ENCODE measurements at places on chromosomes 2 and 18.

DNA sequence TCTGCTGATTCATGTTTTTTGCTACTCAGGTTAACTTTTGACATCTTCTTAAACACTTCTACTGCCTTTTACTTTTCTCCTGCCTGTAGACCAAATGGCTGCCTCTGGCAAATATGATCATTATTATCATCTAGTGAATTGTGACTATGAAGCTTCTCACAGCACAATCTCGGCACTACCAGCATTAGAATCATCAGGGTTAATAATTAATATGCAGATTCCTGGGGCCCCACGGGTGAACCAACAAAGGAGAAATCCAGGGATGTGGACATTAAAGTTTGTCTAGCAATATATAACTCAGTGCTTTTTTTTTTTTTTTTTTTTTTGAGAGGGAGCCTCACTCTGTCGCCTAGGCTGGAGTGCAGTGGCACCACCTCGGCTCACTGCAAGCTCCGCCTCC is 136.1 kb downstream of the SPOPL start:
- no peak for DNase-seq

DNA sequence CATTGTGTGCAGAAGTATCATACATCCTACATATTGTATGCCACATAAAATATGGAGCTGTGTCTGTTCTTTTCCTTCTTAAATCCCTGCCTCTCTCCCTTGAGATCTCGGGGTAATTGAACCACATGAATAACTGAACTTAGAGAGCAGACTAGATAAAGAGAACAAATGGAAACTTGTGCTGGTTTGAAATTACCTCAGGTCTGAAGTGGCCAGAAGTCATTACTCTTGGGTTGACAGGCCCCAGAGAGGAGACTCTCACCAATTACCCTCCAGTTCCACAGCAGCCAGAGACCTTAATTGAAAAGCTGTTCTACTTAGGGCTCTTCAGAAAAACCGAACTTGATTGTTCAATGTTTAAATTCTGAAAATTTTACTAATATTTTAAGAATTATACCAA is 5.0 kb upstream of the ADAM17 start:
- no peak for DNase-seq

DNA sequence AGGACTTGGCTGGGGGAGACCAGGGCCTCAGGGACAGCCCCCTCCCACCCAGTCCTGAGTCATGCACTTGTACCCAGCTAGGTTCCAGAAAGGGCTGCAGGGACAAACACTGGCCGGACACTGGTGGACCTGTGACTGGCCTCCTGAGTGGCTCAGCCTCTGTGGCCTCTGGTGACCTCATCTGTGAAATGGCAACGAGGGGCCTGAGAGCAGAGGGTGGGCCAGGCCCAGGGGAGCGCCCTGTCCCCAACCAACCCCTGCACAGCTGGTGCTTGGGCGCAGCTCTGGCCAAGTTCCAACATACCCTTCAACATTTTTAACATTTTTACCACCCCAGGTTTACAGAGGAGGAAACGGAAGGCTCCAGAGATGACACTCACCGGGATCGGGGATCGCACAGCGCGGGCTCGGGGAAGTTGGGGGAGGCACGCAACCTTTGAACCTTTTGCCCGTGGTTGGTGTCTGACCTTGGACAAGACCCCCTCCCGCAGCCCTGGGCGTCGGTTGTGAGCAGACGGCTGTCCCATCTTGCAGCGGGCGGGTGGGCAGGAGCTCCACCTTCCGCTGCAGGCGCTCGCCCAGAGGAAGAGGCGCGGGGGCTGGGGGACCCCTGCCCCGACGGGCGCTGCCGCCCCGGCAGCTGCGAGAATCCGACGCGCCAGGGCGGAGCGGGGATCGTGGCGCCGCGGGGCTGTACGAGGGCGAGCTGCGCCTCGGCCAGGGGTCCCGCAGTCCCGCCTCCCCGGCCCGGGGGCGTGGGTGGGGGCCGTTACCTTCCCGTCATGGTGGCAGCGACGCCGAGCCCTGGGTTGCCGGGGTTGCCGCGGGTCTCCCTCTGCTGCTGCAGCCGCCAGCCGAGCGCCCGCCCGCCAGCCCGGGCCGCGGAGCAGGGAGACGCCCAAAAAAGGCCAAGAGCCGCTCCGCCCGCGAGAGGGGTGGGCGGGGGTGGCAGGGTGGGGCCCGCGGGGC is 805 bp downstream of the LIMS2 start:
- no peak for DNase-seq

DNA sequence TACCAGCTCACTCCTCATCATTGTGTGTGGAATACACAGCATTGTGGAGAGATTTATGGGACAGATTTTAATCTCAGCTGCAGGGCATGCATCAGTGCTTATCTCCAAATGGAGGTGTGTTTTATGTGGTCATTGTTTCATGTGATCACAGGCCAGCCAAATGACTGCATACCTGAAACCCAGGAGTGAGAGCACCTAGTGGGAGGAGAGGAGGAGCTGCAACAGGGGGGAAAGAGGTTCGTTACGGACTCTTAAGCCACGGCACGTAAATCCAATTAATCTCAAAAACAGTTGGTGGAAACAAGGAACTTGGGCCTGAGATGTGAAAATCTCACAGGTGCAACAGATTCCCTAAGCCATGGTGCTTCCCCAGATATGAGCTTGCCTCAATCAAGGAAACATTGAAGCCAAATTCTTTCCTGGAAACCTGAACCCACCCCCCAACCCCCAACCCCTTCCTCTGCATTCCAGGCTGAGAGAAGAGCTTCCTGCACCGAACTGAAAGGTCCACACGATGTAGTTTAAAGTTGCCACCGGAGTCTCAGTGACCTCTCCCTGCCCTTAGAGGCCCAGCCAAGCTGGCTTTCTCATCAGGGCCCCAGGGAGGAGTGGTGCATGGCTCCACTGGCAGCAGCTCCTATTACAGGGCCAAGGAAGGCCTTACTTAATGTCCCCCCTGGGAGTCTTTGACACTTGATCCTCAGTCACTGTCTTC is 167.4 kb downstream of the C1D start:
- no peak for DNase-seq

- no peak for DNase-seq
These were observed 50.8 kb upstream of the TMEM87B start for GRCh38 chr2:112004253-112004645.

DNA sequence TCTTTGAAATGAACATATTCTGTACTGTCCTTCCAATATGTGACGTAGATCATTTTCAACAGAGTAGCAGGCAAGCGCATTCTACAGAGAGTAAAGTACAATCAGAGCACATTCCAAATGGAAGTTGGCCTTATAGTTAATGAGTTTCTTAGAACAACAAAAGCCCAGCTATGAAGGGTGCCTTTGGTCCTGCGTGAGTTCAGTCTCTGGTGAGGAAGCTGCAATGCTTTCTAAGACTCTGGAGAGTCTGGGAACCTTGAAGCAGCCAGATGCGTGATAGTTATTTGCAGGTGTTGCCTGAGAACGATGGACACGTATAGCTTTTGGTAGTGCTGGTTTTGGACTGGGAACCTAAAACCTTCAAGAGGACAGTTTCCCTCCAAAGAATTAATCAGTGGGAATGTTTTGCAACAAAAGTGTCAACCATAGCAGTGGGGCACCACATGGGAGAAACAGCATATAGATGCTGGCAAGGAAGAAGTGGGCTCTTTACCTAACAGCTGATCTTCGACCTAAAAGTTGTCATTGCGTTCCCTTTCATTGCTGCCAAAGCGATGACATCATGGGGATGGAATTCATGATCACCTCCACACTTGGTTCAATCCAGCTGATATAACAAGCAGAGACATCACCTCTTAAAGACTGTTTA is 9.3 kb upstream of the SNORC start:
- DNase-seq, result no peak

DNA sequence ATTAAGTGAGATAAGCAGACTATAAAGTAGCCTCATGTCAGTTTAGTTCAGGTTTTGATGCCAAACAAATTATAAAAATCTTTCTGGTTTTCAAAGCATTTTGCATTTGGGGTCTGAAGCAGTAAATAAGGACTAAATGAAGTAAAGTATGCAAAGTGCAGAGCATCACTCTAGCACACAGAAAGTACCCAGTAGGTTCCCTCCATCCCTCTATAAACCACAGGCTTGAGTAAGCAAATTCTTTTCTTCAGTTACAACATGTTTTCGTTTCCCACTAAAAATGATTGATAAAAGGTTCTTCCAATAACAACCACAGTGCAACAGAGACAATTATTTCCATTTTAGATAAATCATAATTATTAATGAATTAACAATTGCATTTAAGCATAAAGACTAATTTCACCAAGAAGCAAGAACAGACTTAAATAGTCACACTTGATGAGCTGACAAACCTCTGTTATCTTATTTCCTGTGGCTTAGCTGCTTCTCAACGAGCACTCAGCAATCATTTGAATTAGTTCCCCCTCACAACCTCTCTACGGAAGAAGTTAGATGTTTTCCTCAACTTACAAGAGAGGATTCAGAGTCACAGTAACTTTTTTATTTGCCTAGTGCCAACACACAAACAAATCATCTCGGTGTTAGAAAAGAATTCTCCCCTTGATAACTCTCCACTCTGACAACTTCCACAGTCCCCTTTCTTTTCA is 249.8 kb downstream of the NBAS start:
- no peak for DNase-seq

DNA sequence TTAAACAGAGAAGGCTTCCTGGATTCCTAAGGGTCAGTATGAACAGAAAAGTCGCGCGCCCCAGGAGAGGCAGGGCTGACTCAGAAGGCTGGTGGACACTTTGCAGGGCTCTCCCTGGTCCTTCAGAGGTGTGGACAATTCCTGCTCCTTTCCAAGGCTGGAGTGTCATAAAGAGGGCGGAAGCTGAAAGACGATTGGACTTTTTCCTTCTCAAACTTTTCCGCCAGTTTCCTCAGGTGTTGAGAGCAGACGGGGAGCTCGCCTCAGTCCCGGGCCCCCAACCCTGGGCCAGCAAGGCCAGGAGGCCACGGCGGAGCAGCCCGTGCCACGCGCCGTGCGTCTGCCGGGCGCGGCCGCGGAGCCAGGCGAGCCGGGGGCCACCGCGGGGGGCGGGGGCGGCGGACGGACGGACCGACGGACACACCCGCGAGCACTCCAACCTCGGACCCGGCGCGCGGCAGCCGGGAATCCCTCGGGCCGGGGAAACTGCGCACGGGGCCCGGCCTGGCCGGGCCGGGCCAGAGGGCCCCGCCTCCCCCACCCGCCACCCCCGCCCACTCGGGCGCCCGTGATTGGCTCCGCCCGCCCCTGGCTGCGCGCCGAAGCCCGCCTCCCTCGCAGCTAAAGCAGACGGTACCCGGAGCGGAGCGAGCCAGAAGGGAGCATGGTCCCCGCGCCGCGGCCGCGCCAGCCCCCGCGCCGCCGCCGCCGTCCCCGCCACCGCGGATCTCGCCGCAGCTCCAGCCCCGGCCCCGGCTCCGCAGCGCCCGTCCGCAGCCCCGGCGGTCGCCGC is at the start of gene KLHL29:
Gene KLHL29 (plus strand): TSS at position 629 of the 793 bp plus-strand sequence. CDS start 177,018 bp downstream, outside the sequence.
- peak; percentile 78 for DNase-seq

GRCh38 chr2:48534781-48535180 is 4.8 kb downstream of the STON1 start:
- DNase-seq, result no peak

DNA sequence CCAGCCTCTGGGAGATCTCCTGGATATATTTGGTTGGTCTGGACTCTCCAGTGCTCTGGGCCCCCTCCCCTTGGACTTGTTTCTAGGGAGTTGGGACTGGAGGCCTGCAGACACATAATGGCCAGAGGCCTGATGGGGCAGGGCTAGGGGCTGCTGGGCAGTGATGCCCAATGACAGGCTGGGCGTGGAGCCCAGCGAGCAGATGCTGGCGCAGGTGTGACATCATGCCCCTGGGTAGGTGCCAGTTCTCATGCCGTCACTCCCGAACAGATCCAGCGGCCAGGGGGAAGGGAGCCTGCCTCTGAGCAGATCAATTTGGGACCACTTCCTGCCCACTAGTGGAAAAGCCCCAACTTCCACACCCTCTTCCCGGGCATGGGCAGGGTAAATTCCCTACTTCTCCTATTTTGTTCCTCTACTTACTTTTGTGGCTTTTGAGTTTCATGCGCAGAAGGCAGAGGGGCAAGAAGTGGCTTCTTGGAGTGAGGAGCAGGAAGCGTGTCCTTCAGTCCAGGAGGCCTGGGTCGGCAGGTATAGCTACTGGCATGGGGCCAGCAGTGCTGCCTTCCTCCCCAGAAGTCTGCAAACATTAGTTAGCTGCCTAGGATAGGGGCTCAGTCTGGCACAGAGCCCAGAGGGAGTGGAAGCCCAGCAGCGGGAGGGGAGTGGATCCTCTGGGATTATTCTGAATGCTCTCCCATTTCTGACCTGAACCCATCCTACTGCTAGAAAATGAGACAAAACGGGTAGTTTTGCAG is 6.1 kb downstream of the MPV17 start:
- no peak for DNase-seq

DNA sequence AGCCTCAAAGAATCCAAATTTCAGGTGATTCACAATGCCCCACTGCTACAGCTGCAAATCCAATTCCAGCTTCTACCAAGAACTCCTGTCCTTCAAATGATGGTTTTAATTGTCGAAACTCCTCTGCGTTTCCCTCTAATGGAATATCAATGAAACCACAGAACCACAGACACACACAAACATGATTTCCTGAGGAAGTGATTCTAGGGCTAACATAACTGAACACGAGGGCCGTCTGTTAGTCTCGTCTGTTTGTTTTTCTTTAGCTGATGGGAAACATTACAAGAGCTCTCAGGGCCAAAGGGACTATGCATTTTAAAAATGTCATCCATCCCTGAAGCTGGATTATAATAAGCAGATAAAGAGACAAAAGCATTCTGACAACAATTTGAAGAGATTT is 59.4 kb downstream of the RNF152 start:
- no peak for DNase-seq

DNA sequence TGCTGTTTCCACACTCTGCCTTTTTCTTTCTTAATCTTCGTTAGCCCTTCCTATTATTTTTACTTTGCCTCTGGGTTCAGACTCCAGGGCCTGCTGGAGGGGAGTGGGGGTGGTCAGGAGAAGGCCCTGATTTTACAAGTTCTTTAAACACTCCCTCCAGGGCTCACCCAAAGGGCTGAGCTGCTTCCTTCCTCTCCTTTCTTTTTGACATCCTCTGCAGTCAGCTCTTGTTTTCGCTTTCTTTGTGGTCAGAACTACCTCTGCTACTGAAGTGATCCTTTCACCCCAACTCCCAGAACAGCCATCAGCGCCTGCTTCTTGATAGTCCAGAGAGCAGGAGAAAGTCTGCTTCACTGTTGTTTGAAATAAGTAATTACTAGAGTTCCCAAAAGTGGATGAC is 925.7 kb downstream of the EPHA4 start:
- DNase-seq, result no peak

GRCh38 chr18:73990258-73990657 is 157.4 kb downstream of the FBXO15 start:
- no peak for DNase-seq

GRCh38 chr18:23330423-23330822 is 122.7 kb upstream of the RIOK3 start:
- no peak for DNase-seq

GRCh38 chr2:25993049-25993448 is 10.8 kb upstream of the KIF3C start:
- DNase-seq, result no peak

GRCh38 chr2:27754138-27754588 is 17.4 kb upstream of the MRPL33 start:
- DNase-seq, result peak; percentile 53

DNA sequence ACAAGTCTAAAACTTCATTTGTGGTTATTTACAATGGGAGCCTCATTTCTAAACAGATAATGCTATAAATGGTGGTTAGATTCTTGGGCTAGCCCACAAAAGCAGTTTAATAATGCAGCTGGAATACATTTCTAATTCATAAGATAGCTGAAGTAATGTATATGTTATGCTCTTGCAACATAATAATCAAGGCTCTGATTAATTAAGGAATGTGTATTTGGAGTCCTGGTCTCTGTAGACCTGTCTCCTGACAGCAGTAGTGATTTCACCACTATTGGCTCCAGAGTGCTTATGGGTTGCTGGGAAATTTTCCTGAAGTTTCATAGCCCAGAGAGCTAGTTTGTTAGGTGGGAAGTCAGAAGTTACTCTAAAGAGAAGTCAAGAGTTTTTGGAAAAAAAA is 21.3 kb upstream of the CDC42EP3 start:
- DNase-seq, result no peak
